ENCODE measurements at places on chromosomes 6 and 20.

DNA sequence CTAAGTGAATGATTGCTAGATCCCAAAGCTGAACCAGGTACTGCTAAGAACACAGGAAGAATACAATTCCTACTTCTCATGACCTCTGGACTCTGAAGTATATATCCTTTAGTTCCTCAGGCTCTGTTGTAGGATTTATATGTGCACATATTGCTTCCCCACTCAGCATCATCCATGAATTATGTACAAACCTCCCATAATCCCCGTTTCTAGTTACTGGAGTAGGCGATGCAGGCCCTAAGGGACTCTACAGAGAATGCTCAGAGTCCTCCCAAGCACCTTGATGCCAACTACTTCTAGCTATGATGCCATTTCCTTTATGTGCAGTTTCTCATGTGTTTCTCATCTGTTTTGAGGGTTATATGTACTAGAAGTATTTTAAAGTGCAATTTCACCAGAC, 154.9 kb upstream of the EPHA7 start:
- no peak for DNase-seq

GRCh38 chr6:143515766-143516355, 4.3 kb upstream of the FUCA2 start:
- DNase-seq = no peak

- DNase-seq = no peak
These were observed 148.3 kb upstream of the TMEM170B start for GRCh38 chr6:11388983-11389944.

DNA sequence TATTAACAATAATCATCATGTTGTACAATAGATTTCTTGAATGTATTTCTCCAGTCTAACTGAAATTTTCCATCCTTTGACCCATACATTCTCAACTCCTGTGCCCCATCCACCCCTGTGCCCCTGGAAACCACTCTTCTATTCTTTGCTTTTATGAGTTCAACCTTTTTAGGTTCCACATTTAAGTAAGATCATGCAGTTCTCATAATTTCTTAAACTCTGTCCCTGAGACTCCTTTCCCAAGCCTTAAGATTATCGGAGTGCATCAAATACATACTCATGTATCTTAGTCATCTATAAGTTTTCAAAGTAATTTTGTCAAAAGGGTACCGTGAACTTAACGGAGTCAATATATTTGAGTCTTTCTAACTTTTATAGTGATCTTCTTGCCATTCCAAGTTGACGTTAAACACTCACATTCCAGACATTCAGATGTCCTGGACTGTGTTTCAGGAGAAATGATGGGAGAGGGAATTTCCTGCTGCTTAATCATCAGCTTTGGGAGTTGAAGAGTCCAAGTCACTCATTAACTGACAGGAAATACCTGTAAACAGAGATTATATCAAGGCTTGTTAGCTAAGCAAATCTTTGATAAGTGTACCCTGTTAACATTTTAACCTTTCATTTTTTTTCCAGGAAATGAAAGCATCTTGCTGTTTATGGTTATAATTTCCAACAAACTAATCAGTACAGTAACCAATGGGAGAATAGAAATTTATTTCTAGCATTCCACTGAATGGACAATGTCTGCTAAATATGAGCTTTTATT, 73.3 kb downstream of the ADGRG6 start:
- DNase-seq = no peak

- DNase-seq = no peak
These were observed 311.9 kb upstream of the PRDM1 start for GRCh38 chr6:105774247-105774646.

DNA sequence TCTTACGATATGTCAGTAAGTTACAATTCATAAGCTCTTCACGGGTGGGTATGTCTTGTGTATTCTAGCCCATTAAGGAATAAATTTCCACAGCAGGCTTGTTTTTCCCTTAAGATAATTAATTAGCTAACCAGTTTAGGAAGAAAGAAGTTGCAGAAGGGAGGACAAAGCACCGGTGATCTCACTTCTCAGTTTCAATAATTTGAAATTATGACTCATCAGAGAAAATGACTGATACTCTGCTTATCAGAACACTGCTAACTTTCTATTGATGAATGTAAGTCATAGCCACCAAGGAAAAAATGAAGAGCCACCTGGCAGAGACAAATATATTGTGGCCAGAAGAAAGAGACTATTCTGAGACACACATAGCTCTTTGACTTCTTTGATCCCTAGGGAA, 35.0 kb upstream of the ENTPD6 start:
- no peak for DNase-seq

DNA sequence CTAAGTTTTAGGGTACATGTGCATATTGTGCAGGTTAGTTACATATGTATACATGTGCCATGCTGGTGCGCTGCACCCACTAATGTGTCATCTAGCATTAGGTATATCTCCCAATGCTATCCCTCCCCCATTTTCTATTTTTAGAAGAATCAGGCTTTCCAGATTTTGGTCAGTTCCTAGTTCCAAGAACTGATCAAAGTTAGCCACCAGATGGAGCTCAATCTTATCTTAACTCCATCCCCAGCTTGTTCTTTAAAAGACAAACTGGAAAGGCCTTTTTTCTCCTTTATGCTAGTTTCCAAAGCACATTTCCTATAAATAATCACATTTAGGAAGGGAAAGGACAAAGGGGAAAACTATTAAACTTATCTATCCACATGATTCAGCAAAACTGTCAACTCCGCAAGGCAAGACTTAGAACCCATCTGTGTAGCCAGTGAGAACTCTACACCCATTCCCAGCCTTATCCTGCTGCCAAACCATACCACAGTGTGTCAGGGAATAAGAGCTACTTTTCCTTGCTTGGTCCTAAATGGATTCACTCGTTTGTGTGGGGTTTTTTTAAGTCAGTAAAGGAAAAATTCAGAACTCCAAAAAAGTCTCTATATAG, 22.8 kb upstream of the KHDC1 start:
- no peak for DNase-seq

GRCh38 chr6:21273451-21273850, 320.1 kb upstream of the SOX4 start:
- no peak for DNase-seq

GRCh38 chr20:61998343-61999121, 67.1 kb downstream of the TAF4 start:
- no peak for DNase-seq

GRCh38 chr6:159052720-159053119, 7.9 kb upstream of the TAGAP start:
- no peak for DNase-seq

DNA sequence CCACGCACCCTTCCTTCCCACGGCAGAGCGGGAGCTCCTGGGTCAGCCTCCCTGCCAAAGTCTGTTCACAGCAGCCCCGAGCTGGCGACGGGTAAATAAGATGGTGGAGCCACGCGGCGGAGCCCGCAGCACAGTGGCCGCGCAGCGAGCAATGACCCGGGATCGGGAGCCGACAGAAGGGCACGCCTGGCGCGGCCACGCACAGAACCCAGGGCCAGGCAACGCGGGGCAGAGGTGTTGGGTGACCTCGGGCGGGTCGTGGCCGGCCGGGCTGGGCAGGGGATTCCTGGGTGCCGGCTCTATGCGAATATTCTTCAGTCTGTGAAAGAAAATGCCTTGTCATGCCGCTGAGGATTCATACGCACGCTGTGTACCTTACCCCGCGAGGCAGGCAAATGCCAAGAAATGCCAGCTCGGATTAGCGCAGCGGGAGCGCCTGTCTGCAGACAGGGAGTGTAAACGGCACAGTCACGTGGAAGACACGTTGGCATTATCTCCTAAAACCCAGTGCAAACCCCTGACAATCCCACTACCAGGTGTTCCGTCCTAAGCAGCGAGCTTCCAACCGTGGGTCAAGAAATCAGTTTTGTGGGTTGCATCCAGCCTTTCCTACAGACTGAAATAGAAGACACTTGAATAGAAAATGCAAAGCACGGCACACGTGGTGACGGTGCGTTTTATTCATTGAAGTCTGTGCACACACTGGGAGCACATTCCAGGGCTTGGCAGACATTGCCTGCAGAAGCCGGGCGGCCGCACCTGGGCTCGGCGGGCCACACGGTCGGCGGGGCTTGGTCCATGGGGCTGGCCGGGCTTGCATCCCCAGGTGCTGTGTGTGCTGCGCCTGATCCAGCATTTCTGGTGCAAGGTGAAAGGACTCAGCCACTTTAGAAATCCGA, 18.3 kb downstream of the CHRNA4 start:
- DNase-seq = no peak

DNA sequence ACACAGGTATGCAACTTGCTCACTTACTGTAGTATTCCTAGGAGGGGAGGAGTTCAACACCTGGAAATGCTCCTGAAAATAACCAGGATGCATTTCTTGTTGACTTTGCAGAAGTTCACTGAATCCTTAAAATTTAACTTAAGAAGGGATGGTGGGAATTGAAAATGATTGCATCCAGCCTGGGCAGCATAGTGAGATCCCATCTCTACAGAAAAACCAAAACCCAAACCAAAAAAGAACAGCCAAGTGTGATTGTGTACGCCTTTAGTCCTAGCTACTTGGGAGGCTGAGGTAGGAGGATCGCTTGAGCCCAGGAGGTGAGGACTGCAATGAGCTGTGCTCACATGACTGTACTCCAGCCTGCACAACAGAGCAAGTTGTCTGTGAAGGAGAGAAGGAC, 1.7 kb downstream of the DNAH8 start:
- no peak for DNase-seq

DNA sequence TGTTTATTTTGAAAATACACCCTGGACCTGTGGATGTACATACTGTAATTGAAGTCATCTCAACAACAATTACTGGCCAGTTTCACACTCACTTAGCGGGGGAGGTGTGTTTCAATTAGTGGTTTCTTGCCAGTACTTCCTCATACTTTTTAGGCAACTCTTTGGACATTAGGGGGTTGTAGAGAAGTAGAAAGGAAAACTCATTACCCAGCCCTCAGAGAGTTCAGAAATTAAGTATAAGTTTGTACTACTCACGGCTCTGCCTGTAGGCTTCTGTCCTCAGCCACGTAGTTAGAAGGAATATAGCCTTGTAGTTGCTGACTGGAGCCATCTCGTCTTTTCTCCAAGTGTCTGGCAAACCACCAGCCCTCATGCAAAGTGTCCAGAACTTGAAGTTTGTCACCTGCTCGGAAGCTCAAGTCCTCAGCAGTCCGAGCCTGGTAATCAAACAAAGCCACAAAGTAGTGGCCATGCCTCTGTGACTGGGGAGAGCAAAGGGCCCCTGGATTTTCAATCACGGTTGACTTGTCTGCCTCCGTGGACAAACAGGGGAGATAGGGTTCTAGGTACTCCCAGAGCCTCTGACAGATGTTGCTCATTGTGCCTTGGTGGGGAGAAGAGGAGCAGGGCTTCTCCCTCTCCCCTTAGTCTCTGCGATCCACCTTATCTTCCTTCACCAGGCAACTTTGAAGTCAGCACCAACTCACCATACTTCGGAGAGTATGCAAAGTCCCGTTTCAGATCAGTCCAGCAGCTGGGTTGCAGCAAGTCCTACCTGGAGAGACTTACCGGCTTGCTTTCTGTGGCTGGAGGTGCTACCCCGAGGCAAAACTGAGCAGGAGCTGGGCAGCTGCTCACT, 749 bp downstream of the FRK start:
- DNase-seq = no peak

DNA sequence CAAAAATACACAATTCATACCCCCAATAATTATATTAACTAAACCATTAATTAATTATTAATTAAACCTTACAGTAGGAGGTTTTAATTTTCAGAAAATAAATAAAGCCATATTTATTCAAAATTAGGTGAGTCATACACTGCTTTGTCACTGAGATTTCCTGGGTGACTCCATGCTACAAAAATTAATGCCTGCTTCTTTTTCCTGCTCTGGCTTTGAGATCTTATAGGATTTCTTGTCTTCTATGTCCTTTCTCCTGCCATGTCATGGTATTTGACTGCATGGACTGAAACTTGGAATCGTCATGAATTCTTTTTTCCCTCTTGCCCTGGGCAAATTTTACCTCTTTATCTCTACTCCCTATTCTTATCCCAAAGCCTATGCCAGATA, 133.2 kb downstream of the PHACTR1 start:
- no peak for DNase-seq

- DNase-seq = no peak
These were observed 898.2 kb upstream of the FLRT3 start for GRCh38 chr20:15235471-15236198.

DNA sequence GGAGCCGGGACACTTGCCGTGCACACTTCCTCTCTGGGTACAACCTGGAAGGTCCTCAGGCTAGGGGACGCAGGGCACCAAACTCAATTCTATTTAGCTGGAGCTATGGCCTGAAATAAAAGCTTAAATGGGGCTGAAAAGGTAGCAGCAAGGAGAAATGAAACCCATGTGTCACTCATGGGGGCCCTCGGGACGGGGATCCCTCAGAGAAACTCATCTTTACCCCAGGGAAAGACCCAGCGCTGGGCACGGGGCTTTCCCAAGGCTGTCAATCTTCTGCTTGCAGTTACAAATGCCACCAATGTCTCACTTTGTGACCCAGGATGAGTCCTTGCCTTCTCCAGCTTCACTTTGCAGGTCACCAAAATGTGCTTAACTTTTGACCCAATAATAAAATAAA, 16.5 kb downstream of the SNAI1 start:
- DNase-seq = no peak

DNA sequence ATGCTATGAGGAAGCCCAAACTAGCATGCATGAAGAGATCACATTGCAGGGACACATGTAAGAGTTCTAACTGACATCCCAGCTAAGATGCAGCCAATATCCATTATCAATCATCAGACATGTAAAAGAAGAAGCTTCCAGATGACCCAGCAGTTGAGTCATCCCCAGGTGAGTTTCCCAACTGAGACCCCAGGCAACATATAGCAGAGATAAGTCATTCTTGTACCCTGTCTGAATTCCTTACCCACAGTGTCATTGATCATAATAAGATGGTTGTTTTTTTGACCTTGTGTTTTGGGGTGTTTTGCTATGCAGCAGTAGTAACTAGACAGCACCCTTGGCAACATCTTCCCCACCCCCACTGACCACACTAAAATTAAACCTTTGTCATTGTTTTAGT, 18.9 kb downstream of the SIRPD start:
- no peak for DNase-seq

- DNase-seq = no peak
These were observed 874.2 kb downstream of the TFAP2A start for GRCh38 chr6:9540534-9541126.

- DNase-seq = no peak
These were observed 109.8 kb upstream of the EMILIN3 start for GRCh38 chr20:41476446-41476845.

- DNase-seq = no peak
These were observed 58.6 kb downstream of the TMEM242 start for GRCh38 chr6:157264701-157265100.

DNA sequence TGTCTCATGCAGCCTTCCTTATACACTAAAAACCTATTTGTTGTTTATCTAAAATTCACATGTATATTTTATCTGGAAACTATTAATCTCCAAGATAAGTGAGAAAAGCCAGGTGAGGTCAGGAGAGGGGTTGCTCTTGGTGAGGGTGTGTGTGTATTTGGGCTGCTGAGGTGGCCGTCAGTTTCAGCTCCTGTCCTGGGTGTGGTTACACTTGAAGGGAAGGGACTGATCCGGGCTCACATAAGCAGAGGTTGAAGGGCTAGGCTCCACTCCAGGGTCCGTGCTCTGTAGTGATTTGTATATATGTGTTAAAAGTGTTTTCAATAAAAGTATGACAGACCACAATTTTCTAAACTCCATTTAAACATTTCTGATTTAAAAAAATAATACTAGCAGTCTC, 13.5 kb upstream of the SNAI1 start:
- DNase-seq = no peak

GRCh38 chr6:50070101-50070500, 20.4 kb upstream of the DEFB112 start:
- DNase-seq = no peak
